ENCODE measurements at places on chromosomes 12 and 14. TPM values are rescaled to one million over a fixed set of nuclear protein-coding genes. Genes with fewer than 3 reads are reported as not detected.

DNA sequence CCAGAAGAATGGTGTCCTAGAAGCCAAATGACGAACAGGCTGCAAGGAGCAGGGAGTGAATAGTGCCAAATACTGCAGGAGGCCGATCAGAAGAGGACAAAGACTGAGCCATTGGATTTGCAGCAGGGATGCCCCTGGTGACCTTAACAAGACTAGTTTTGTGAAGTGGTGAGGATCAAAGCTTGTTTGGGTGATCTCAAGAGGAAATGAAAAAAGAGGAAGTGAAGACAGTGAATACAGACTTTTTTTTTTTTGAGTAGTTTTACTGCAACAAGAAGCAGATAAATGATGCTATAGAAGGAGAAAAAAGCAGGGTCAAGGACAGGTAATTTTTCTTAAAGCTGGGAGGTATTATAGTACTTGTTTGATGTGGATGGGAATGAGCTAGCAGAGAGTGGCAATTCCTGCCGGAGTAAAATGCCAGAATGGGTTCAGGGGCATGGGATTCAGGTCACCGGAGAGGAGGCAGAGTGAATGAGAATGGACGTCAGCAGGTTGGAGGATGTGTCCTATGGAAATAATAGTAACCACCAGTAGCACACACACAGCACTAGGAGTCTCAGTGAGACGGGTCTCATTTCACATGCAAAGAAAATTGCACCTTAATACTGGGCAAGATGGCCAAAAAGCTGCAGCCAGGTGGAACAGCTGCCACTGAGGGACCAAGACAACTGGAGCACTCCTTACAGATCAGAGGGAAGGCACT, 345.8 kb upstream of the CCDC196 start:
- no peaks in the 10 kb centered on the region for H3K36me3 ChIP-seq
- H3K27me3 ChIP-seq, result no peaks in the 10 kb centered on the region
- no peak overlapping the region for H3K27ac ChIP-seq
- DNase-seq, result no peak

GRCh38 chr12:89354612-89355067, 2.3 kb upstream of the DUSP6 start:
- no peak for DNase-seq
- H3K36me3 ChIP-seq, result no peaks in the 10 kb centered on the region
- H3K27ac ChIP-seq, result no peak overlapping the region

VRTN gene
- 1.6 TPM for total RNA-seq

DNA sequence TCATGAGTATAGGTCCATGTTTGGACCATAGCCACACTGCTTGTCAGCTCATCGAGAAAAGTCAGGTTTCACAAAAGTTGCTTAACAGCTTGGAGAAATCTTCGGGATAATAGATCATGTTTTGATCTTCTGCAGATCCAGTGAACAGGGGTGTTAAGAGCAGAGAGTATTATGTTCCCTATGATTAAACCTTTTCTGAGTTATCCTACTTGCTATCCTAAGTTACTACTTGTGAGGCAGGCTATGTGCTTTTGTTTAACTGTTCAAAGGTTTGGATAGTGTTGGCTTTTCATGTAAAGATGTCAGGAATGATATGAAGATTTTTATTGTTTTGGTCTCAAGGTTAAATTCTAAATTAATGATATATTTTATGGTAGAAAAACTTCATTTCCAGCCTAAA, 11.1 kb downstream of the NAA30 start:
- DNase-seq, result no peak
- no peaks in the 10 kb centered on the region for H3K27me3 ChIP-seq
- H3K36me3 ChIP-seq, result no peaks in the 10 kb centered on the region

CCDC38 gene
- total RNA-seq, result 7.7 TPM

CLEC4D gene
- total RNA-seq, result 0.31 TPM

DNA sequence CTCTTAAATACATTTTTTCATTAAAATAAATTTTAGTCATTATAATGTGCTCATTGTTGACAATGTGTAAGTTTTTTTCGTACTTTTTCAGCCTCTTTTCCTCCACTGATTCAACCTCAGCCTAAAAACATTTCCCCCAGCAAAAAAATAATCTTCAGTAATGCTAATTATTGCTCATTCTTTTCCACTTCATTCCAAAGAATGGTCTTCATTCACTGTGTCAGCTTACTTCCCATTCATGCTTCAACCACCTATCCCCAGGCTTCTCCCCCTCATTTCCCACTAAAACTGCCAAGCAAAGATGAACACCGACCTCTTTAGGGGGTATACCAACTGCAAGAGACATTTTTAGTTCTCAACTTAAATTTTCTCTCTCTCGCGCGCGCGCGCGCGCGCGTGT, 2.7 kb upstream of the IPO8 start:
- no peaks in the 10 kb centered on the region for H3K27me3 ChIP-seq
- no peak overlapping the region for H3K27ac ChIP-seq
- DNase-seq, result no peak
- H3K4me1 ChIP-seq, result peaks cover 4% of the 10 kb centered on the region
- no peaks in the 10 kb centered on the region for H3K36me3 ChIP-seq
- H3K4me3 ChIP-seq, result no peak overlapping the region

GPR65 gene
- total RNA-seq, result 0.08 TPM

PLEKHH1 gene
- 49.1 TPM for total RNA-seq

- H3K4me1 ChIP-seq, result peaks cover 6% of the 10 kb centered on the region
- H3K27me3 ChIP-seq, result no peaks in the 10 kb centered on the region
- DNase-seq, result no peak
Observed at GRCh38 chr14:68695326-68695768, 97.5 kb downstream of the ZFP36L1 start.

SELPLG gene
- 1.1 TPM for total RNA-seq

- no peaks in the 10 kb centered on the region for H3K4me1 ChIP-seq
- no peak overlapping the region for H3K4me3 ChIP-seq
- no peak overlapping the region for H3K27ac ChIP-seq
- no peaks in the 10 kb centered on the region for H3K27me3 ChIP-seq
Observed at GRCh38 chr12:119082496-119082895, 96.2 kb upstream of the HSPB8 start.

TAS2R50 gene
- 2.8 TPM for total RNA-seq

DNA sequence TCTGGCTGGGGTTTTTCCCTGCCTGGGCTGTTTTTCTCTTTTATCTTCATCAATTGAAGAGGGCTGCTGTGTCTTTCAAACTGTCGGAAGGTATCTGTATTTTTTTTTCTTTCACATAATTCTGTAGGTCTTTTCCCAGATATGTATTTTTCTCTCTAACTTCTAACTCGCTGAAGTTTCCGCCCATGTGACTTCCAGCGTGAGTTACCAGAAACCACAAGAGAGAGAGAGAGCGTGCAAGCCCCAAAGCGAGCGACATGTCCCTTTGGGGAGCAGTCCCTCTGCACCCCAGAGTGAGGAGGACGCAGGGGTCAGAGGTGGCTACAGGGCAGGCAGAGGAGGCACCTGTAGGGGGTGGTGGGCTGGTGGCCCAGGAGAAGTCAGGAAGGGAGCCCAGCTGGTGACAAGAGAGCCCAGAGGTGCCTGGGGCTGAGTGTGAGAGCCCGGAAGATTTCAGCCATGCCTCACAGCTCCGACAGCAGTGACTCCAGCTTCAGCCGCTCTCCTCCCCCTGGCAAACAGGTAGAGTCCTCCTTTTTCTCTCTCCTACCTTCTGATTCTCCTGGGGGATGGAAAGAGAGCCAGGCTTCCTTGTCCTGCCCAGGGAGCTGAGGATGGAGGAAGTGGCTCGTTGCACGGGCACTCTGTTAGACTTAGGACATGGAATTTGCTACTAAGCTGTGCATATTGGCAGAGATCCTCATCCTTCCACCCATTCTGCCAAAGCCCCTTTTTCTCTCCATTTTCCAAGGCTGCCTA, at the start of gene BATF:
TSS of gene BATF (plus strand) at position 246 of the 759 bp plus-strand sequence. CDS start at position 460, 214 bp downstream.
- H3K27ac ChIP-seq, result no peak within 1 kb of the TSS
- no peaks in the 10 kb centered on the region for H3K27me3 ChIP-seq
- H3K4me1 ChIP-seq, result no peaks in the 10 kb centered on the region
- no peak within 1 kb of the TSS for H3K4me3 ChIP-seq
- DNase-seq, result no peak
- H3K36me3 ChIP-seq, result no peaks in the 10 kb centered on the region

DNA sequence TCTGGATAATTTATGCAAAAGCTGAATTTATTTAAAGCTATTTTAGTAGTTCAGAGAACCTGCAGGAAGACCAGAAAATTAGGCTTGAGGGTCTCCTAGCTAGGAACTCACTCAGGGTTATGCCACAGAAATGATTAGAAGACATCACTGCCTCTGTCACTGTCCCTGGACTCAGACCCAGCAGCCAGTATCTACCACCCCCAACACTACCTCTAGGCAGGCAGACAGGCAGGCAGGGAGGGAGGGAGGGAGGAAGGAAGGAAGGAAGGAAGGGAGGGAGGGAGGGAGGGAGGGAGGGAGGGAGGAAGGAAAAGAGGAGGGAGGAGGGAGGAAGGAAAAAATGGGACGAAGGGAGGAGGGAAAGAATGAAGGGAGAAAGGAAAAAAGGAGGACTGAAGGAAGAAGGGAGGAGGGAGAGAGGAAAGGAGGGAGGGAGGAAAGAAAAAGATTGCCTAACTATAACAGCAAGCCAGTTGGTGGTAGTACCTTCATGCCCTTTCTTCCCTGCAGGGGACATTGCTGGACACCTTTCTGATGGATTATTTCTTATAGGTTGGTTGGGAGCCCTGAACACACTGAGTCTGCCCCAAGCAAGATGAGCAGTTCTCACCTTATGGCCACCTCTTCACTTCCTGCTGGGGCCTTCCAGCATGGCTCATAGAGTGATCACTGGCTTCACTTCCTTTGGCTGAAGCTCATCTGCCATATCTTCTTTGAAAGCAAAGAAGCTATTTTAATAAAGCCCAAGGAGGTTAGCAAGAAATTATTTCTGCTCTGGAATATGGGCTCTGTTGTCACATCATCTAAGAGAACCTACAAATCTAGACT, 49.7 kb downstream of the KICS2 start:
- no peaks in the 10 kb centered on the region for H3K4me1 ChIP-seq
- H3K27me3 ChIP-seq, result no peaks in the 10 kb centered on the region
- no peak overlapping the region for H3K4me3 ChIP-seq

DNA sequence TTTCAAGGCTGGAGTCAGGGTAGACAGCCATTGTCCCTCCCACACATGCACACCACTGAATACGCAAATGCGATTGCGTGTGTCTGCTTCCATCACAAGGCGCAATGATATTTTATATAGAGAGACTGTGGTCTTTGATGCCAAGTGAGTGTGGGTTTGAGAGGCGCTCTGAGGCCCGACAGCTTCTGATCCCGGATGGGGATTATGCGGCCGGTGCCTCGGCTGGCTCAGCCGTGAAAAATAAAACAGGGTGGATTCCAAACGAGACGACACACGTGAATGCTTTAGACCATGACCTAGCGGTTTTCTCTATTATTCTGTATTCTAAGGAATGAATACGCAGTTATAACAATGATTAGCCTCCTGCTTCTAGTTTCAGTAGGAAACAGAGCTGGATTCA, 72.5 kb downstream of the TMEM132D start:
- no peak overlapping the region for H3K4me3 ChIP-seq
- H3K27ac ChIP-seq, result no peak overlapping the region
- H3K4me1 ChIP-seq, result no peaks in the 10 kb centered on the region
- no peak for DNase-seq
- no peaks in the 10 kb centered on the region for H3K36me3 ChIP-seq

GRCh38 chr12:72264548-72265175, 7.5 kb upstream of the TRHDE start:
- H3K4me1 ChIP-seq, result no peaks in the 10 kb centered on the region
- no peak overlapping the region for H3K27ac ChIP-seq
- H3K36me3 ChIP-seq, result no peaks in the 10 kb centered on the region
